ENCODE measurements at places on chromosomes 13 and 19.

DNA sequence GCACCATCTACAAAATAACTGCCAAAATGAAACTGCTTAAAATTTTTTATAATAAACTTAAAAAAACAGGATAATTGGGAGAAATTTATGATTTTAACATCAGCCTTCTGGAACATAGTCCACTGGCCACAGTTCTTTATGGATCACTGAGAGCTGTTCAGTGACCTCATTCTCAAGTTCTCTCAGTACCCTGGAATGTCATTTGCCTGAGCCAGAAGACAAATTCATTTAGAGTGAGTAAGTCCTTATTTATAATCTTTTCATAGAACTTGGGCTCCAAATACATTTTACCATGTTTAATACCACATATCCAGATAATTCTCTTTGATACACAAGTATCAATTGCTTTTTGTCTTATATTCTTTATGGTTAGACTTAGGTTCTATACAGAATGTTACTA, 87.6 kb downstream of the CAB39L start:
- no peak for DNase-seq

DNA sequence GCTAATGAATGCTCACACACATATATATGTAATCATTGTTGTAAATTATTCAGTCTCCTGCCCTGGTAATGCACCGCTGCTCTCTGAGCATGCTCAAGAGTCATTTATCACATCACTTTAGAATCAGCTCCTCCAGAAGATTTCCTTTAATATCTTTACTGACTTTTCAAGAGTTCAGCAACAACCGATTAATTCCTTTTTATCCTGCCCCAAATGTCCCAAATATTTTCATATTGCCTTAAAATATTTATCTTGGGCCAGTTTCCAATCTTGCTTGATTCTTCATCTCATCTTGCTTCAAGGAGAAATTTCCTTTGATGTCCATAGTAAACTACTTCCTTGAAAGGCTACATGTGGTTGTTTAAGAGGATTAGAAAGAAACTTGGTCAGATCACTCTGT, 132.5 kb downstream of the NHLRC3 start:
- no peak for DNase-seq

DNA sequence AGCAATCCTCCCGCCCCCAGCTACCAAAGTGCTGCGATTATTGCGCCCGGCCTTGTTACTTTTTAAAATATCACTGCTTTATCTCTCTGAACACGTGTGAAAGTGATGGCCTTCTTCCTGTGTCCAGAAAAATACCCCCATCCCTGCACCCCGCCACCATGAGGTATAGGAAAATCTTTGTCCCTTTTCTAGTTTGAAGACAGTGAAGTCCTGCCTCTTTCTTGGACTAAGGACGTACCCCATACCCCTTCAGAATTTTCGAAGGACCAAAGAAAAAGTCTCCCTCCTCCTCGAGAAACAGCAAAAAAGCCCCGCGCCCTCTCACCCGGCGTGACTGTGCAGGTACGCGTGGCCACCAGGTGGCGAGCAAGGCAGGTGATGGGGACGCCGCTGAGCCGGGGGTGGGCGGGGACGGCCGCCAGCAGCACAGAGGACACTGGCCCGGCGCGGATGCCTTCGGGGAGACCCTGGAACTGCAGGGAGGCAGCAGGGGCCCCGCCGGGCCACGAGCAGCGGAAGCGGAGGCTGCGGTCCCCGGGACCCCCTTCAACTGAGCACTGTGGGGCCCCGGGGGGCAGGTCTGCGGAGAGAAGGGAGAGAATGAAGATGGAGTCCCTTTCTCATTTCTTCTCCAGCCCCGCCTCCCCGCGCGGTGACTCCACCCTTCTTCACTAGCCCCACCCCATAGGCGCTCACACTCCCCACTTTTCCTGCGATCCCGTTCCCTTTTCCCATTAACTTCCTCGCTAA, 3.2 kb downstream of the VSIG10L start:
- DNase-seq: peak; percentile 84

DNA sequence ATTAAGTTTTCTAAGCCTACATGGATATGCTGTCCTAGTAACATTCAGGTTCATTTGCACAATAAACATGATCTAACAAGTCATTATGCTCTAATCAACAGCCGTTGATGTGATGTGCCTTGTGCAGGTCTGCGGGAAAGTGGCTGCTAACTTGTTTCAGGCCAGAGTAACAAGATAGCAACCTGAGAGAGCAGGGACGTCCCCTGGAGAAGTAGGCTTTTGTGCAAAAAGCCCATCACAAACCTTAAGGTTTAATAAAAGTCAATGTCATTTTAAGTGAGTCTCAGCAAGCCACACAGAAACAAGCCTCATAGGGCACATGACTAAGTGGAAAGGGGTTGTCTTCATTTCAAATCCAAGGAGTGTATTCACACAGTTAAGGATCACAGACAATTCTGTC, 17.6 kb downstream of the FOXO1 start:
- no peak for DNase-seq

DNA sequence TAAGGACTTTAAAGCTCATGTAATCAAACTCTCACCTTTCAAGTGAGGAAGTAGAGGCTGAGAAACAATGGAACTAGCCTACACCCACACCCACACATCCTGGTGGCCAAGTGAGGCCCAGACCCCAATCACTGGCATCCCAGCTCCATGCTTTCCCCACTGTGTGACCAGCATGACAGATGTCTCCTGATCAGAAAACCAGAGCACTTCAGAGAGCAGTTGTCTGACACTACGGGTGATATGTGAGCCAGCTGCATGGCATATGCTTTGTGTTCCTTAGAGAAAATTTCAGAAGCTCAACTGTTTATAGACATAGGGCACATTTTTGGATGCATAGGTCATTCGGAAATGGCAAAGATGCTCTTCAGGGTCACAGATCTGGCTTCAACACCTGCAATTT, 315.2 kb downstream of the NDFIP2 start:
- no peak for DNase-seq

DNA sequence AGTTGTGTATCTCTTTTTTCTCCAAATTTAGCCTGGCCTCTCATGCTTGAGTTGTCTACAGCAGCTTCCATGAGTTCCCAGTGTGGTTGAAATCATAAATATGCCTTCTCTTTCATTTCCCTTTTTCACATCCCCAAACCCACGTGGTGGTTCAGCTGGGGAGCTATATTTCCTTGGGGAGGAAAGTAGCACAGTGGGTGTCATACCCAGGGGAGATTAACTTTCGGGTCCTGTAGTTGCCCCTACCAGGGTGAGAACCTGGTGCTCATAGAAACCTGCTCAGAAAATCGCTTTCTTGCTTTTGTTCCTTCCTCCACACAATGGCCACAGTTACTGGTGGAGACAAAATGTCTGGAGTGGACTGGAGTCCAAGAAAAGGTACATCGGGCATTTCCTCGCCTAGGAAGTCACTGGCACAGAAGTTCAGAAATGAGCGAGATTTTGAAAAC, 7.0 kb upstream of the LILRA4 start:
- DNase-seq: no peak

GRCh38 chr19:55353803-55354697, 469 bp downstream of the COX6B2 start:
- DNase-seq: peak; percentile 36

Measured in T-helper 2 cell treated with Interferon-gamma antibody and Interleukin-4, amounts not matched to agents 5 μg/mL and 100 μg/mL, for 36 hours (primary cell).